ENCODE measurements at places on chromosomes 4 and X.

GRCh38 chr4:17762726-17763125 lies 18.7 kb downstream of the FAM184B start:
- DNase-seq = no peak

DNA sequence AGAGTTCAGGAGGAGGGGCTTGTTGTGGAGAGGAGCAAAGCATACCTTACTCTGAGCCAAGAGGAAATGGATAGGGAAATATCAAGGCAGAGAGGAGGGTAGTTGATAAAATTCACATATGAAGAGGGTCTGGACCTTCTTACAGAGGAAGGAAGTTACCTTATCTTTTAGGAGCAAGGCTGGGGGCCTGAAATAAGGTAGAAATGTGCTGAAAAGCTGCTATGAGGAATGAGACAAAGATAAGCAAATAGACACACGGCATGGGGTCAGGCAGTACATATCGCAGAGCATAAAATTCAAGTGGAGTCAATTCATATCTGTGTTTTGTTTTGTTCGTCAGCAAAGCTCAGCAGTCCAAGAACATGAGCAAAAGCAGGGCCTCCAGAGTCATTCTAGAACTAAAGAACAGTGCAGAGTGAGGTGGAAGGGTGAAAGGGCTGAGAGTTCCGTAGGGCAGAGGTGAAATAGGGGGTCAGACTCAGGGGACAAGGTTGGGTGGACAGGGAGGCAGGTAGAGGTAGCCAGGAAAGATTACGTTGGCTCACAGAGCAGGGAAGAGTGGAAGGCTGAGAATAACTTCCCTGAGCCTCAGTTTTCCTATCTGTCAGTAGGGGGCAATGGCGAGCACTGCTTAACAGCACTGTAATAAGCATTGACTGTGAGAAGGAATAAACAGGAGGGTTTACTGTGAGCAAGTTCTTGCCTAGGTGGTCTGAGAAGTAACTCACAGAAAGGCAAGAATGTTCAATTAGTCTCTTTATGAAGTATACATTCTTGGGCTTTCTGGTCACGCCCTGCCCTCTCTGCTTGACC lies 9.2 kb downstream of the VSIG4 start:
- no peak for DNase-seq

GRCh38 chrX:120023259-120023658 lies 54.2 kb downstream of the RHOXF2B start:
- DNase-seq = no peak

DNA sequence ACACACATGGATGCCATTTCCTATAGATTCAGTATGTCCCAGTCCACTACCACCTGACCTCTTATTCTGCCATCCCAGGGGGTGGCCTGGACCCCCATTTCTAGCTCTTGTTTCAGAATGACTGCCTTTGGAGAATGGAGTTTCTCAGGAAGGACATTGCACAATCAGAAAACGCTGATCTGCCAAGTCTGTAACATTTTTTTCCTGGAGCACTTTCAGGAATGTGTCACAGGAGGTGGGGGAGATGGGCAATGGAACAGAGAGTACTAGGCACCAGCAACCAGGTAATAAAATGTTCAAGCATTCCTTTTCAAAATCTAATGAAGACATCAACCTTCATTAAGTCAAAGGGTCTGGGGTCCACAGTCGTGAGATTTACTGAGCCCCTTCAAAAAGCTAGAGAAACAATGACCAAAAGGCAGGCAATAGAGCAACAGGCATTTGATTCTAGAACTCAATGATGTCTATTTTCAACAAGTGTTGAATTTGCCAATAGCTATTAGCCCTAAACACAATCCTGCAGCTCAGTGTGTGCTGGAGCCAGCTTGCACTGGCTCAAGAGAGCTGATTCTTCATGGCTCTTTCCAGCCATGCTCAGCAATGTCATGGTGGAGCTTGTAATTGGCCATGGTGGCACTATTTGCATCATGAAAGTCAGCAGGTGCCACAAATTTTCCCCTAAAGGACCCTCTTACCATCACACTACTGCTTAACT lies 87.1 kb downstream of the KDR start:
- no peak for DNase-seq

GRCh38 chrX:71056867-71057266 lies 11.3 kb downstream of the SNX12 start:
- DNase-seq = no peak

- DNase-seq = no peak
These were observed 38.8 kb upstream of the TCEANC start for GRCh38 chrX:13614154-13614553.

GRCh38 chr4:136562834-136563233 lies 969.5 kb downstream of the PCDH18 start:
- DNase-seq = no peak

- DNase-seq = no peak
These were observed 141.3 kb downstream of the AFAP1 start for GRCh38 chr4:7798178-7798995.

GRCh38 chrX:44667771-44668170 lies 125.1 kb upstream of the FUNDC1 start:
- no peak for DNase-seq

GRCh38 chr4:98656886-98657285 lies 1.5 kb downstream of the TSPAN5 start:
- no peak for DNase-seq

- DNase-seq = no peak
These were observed 162.5 kb upstream of the MED14 start for GRCh38 chrX:40897718-40898270.

GRCh38 chr4:119626943-119627266 lies 1.7 kb downstream of the PDE5A start:
- DNase-seq = no peak

DNA sequence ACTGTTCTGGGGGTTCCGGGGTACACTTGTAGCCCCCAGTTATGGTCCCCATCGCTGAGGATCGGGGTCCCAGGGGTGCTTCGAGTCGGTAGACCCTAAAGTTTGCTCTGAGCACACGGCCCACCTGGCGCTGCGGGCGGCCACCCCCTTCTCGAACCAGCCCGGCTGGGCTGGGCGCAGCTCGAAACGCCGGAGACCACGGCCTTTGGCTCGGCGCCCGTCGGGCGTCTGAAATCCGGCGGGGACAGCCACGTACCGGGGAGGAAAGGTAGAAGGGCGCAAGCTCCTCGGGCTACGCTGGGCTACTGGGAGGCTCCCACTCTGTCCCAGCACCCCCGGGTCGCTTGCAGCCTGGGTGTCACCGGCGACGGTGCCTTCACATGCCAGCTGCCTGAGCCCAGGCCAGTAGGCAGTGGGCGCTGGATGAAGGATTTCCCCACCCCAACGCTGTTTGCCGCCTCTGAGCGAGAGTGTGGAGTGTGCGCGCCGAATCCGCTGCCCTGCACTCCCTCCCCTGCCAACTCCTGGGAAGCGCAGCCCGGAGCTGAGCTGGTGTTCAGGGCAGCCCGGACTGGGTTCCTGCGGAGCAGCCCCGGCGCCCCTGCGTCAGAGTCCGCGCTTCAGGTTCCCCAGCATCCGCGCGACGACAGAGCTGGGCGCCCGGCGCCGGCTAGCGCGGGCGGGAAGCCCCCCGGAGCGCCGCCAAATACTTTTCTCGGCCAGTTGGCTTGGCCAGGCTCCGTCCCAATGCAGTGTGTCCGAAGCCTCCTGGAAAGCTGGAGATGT lies 637 bp downstream of the MAMLD1 start:
- DNase-seq = no peak

GRCh38 chr4:103091601-103092223 lies 7.9 kb downstream of the BDH2 start:
- peak; percentile 59 for DNase-seq

DNA sequence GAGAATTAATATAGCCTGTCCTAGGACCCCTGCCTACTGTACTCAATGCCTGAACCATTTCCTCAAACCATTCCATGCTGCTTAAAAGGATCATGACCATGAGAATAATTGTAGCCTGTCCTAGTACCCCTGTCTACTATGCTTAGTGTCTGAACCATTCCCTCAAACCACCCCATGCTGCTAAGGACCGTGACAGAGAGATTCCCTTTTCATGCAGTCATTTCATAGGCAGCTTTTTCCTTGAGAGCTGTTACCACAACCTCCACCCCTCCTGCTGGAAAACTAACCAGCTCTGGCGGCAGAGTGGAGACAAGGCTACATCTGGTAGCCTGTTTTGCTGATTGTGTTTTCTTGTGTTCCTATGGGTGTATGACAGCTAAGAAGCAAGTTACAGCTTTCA lies 174.9 kb upstream of the SMARCAD1 start:
- no peak for DNase-seq

GRCh38 chr4:53498706-53499105 lies 92.6 kb downstream of the LNX1 start:
- DNase-seq = no peak

DNA sequence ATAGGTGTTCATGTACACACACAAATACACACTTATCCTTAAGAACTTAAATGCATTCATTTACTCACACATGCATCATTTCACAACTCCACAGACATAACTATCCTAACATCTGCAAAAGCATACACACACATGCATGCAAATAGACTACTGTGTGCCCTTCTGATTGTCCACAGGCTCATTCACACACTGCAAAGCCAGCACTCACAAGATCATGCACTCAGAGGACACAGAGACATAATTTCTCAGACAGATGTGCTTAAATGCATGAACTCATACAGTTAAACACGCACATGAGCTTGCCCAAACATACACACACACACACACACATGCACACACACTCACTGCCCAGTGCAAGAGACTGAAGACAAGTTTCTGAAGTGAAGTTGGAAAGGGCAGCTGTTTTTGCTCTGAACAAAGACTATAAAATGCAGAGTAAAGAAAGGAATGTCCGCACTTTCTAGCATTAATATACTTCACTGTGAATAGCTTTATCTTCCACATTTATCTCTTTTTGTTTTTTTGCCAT lies 1018.0 kb upstream of the HS3ST1 start:
- no peak for DNase-seq

DNA sequence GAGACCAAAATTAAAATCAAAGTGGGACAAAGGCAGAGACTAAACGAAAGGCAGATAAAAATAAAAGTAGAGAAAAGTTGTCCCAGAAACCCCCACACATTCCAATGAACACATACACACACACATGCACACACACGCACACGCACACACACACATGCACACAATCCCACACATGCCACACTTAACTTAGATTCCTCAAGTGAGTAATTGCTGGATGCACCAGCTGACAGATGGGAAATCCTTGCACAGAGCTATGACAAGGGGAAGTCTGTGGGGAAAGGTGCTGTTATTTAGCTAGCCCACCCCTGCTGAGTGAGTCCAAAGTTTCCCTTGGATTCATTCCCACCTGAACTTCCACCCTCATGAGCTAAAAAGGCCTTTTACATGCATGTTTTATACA lies 233.9 kb downstream of the RAB28 start:
- DNase-seq = no peak

DNA sequence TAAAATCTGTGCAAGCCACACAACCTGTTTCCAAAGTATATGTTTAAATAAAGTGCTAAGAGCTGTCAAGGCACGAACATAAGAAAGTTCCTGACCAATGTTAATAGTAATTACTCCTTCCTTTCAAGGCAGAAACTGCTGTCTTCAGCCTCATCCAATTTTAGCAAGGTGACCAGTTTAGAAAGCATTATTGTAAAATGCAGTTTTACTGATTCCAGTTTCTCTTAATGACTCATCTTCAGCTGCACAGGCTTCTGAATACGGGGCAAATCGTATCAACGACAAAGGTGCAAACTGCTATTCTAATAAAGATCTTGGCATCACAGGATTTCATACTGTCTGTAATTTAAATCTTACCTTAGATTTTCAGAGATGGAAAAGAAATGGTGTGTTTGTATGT lies 87.5 kb downstream of the PPP3CA start:
- DNase-seq = peak; percentile 32

GRCh38 chrX:30741545-30741944 lies 88.3 kb downstream of the GK start:
- DNase-seq = no peak

- DNase-seq = no peak
These were observed 593.8 kb upstream of the DIPK2B start for GRCh38 chrX:45794323-45794994.

- DNase-seq = no peak
These were observed 498.3 kb upstream of the INTU start for GRCh38 chr4:127134490-127134889.

GRCh38 chr4:61693520-61693919 lies 493.4 kb downstream of the ADGRL3 start:
- no peak for DNase-seq

DNA sequence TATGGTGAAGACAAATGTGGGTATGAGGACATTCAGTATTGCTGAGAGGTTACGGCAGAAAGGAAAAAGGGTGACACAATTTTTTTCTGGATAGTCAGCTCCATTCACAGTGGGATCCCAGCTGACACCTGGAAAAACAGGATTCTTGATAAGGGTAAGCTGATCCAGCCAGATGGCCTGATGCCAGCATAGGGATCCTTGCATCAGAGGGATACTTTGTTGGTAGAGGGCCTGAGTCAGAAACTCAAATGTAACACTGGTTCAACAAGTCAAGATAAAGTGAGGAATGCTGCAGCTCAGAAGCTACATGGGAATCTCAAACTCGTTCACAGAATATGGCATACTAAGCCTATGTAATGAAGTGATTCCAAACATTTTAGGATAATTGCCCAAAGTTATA lies 726.7 kb downstream of the C4orf33 start:
- no peak for DNase-seq

GRCh38 chrX:74272230-74272629 lies 31.8 kb upstream of the ZCCHC13 start:
- no peak for DNase-seq

DNA sequence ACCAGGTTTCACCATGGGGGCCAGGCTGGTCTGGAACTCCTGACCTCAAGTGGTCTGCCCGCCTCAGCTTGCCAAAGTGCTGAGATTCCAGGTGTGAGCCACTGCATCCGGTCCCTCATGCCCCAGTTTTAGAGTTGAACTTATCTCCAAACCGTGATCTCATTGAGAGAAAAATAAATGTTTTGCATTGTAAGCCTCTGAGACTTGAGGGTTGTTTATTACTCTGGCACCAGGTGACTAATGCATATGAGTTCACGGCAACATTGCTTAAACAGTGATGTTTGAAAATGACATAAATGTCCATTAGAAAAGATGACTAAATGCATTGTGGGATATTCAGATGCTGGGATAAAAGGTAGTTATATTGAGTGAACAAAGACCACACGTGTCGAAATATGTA lies 22.9 kb upstream of the FAT1 start:
- no peak for DNase-seq
